ENCODE measurements at places on chromosomes 7 and 10.

DNA sequence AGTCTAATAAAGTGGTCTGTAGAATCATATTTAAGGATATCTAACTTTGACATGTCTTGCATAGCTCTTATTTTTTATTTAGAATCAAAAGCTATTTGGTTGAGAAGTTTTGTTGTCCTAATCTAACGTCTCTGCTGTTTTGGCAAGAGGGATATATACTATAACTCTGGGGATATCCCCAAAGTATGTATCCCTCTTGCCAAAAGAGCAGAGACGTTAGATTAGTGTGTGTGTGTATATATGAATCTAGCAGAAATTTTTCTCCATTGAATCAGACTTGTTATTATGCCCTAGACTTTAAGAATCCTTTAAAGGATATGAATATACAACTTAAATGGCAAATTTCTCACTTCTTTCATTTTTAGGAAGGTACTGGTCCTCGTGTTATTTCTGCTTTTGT lies 9.6 kb downstream of the SMC3 start:
- no peak for DNase-seq

DNA sequence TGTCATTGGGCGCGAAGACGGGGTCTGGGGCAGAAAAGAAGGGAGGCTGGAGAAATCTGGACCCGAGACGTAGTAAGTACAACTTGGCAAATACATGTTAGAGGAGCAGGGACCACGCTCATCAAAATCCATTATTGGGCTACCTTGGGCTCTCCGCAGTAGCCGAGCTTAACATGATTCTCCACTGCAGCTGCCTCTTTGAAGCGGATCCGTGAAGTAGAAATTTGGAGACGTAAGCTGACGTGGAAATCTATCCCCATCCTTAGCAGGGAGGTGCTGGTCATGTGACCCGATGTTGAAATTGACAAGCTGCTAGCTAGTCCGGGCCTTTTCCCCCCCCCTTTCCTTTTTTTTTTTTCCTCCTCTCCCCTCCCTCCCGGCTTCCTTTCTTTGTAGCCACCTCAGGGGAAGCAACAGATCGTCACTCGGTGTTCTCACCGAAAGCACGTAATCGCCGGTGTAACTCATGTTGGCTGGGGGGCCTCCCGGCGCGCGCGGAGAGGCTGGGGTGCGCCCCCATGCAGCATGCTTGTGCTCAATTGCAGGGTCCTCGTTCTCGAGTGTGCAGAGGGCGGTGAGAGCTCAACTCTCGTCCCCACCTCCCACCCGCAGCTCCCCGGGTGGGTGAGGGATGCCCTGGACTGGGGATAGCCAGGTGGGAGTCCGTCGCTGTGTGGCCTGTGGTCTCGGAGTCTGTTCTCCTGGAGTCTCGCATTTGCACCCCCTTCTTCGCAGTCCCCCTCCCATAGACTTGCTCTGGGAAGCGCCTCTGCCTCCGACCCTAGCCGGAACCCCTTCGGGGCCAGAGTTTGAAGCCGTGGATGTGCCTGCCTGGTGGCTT lies at the start of gene HOXA11:
TSS of gene HOXA11 (minus strand) at position 220 of the 841 bp plus-strand sequence. CDS start at position 132, 88 bp downstream.
- DNase-seq: no peak

GRCh38 chr10:78436222-78436573 lies 402.5 kb downstream of the RPS24 start:
- DNase-seq: peak; percentile 35

DNA sequence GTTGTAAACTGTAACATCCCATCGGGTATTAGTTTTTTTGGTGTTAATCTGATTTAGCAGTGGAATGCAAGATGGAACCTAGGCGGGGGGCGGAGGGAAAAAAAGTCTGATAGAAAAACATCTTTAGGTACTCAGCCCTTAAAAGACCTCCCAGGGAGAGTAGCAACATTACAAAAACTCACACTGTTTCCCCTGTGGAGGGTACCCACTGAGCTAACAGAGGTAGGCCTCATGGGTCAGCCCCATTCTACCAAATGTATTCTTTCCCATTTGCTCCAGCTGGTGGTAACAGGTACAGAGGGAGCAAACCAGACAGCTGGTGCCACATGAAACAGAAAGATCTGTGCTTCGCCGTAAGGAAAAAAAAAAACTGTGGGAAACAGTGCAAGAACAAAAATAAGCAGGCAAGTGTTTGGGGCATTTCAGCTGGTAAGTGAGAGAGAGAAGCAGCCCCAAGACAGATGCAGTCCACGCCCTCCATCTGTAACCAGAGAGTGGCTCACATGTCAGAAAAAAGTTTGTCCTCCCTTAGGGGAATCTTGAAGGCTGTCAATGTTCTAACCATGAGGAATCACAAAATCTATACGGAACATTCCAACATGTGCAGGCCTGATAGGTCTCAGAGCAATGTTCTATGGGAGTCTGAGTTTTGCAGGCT lies 65.3 kb downstream of the HOXA1 start:
- peak; percentile 7 for DNase-seq

DNA sequence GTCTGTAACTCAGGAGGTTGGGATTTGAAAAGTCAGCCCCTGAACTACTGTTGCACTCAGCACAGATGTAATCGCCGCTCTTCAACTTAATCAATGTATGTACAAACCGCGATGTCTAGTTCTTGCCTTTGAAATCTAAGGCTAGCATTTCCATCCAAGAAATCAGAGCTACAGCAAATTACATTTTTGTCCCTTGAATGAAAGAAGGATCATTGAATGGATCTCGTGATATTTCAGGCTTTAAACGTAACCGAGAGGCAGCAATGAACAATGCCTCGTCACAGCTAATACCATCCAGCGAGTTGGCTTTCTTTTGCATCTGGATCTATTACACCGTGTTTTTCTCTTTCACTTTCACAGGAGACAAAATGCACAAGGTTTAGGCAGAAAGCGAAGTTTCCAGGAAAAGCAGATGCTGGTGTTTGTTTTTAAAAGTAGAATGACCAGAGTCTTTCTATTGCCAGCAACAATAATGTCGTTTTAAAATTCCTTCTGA lies 5.5 kb downstream of the SKIDA1 start:
- DNase-seq: peak; percentile 84

DNA sequence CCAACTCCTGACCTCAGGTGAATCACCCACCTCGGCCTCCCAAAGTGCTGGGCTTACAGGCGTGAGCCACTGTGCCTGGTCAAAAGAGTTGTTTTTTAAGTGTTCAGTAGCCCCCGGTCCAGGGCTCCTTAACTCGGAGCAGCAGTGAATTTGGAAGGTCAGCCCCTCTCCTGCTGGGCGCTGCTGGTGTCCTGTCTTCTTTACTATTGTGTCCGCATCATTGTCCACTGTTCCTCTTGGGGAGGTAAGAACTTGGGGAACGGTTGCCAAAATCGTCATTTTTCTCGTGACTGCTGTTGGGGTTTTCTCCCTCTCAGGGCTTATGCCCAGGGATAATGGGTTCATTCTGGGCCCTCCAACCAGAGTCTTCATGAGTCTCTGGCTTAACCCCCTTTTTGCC lies 46.7 kb downstream of the CAMK1D start:
- DNase-seq: no peak

GRCh38 chr10:21733710-21734109 lies 199.7 kb downstream of the MLLT10 start:
- DNase-seq: no peak

GRCh38 chr7:96237040-96237439 lies 84.9 kb downstream of the SLC25A13 start:
- no peak for DNase-seq

GRCh38 chr10:87661861-87662785 lies 2.4 kb downstream of the PAPSS2 start:
- DNase-seq: no peak

DNA sequence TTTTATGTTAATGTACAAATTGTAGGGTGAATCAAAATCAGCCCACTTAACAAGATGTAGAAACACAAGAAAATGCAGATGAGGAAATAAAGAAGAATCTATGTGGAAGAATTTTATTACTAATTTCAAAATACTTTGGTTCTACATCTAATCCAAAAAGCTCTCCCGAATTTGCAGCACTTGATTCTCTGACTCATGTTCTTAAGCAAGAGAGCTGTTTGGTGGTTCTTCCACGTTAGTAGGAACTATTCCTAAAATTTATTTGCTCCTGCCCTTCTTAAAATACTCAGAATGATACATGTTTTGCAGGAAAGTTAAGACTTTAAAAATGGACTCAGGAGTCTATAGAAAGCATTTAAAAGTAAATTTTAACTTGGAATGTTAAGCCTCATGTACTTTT lies 91.8 kb downstream of the ZMYND11 start:
- no peak for DNase-seq

GRCh38 chr10:74906611-74907198 lies 80.3 kb downstream of the KAT6B start:
- DNase-seq: no peak

- DNase-seq: no peak
Measured at GRCh38 chr7:55521917-55522902, 50.1 kb downstream of the VOPP1 start.

GRCh38 chr10:1548146-1548545 lies 189.2 kb downstream of the ADARB2 start:
- no peak for DNase-seq
